Esophagus squamous epithelium (tissue), 5 donors: ENCODE measurements at places on chromosomes 5 and 9.

DNA sequence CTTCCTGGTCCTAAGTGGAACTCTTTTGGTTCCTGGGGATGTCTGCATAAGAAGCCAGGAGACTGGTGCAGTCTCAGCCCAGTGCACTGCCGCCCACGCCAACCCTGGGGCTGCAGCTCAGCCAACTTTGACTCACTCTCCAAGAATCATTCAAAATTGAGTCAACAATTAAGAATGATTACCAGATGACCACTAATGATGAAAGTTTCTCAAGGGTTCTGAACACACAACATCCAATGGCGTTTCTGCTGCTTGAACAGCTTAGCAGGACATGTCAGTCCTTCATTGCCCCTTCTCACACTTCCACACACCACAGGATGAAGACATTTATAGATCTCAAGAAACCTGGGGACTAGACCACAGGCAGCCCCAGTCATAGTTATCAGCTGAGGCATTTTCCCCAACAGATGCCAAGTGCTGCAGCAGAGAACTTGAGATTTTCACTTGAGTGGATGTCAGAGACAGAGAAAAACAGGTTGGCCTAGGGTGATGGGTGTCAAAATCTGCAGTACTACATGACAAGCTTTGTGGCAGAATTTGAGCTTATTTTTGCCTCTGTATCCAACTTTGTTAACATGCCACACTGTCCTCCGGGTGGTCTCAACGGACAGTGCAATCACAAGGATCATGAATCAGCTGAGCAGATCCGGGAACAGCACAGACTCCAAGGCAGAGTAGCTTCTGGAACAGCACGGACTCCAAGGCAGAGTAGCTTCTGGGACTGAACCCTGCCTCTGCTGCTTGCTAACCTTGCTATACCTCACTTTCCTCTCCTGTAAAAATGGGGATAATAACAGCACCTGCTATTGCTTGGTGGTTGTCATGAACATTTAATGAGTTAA lies 356.1 kb downstream of the SPOCK1 start:
- no peak for DNase-seq

DNA sequence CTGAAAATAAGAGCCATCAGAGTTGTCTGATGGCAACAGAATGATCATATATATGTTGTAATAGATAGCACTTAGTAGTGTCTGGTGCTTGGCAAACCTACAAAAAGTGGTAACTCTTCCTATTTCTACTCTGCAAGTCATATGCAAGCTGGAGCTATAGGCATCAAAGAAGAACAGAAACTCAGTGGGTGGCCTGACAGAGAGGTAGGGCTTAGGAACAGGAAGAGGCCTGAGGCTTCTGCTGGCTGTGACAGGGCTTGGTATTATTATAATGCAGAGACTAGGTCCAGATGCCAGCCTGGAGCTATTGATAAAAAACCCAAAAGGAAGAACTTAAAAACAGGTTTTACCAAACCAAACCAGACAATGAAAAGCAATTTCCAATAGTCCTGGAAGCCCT lies 4.4 kb upstream of the DIAPH1 start:
- no peak for DNase-seq

DNA sequence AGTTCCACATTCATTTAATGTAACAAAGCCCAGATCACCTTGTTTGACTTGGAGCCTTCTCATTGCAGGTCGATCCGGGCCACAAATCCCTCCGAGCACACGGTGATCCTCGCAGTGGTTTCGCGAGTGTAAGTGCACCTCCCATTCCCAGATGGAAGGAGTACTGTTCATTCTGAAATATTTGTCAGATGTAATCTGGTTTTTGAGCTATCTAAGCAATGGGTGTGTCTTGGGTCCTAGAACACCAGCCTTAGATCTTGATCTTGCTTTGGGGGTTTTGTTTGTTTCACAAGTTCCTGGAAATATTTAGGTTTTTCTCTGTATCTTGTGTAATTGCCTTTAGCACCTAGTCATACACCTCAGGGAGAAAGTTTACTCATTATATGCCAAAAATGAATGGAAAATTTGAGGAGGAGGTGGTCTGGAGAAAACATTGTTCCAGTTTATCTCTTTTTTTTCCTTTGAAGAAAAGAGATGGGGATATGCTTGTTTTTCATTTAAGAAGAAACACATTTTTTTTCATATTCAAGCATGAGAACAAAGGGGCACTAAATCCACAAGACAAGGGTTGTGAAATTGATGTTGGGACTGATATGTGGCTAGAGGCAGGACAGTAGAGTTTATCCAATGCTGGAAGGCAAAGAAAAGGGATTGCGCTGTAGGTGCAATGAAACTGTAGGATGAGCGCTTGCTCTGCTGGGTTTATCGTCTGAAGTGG lies 118.6 kb downstream of the PDE8B start:
- no peak for DNase-seq

- DNase-seq = no peak
Measured at GRCh38 chr5:163867324-163867723, 361.9 kb downstream of the MAT2B start.

DNA sequence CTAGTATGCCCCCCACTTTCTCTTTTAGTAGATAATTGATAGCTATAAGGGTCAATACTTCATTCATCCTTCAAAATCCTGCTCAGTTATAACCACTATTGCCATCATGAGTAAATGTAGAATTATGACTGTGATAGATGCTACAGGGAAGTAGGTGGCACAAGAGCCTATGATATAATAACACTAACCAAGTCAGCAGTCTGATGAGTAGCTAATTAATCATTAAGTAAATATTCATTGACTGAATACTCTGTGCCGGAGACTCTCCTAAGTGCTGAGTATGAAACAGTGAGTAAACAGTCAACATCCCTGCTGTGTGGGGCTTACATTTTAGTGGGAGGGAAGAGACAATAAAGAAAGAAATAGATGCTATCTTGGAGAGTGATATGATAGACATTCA lies 430.3 kb upstream of the ZNF462 start:
- DNase-seq = no peak

DNA sequence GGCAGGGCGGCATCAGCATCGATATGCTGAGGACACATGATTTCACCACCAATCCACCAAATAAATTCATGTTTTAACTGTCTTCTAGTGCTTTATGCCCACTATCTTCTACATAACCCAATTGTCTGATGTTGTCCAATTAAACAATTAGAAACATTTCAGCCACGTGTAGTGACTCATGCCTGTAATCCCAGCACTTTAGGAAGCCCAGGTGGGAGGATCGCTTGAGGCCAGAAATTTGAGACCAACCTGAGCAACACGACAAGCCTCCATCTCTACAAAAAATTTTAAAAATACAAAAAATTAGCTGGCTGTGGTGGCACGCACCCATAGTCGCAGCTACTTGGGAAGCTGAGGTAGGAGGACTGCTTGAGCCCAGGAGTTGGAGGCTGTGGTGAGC lies 128.1 kb downstream of the MYO10 start:
- no peak for DNase-seq

DNA sequence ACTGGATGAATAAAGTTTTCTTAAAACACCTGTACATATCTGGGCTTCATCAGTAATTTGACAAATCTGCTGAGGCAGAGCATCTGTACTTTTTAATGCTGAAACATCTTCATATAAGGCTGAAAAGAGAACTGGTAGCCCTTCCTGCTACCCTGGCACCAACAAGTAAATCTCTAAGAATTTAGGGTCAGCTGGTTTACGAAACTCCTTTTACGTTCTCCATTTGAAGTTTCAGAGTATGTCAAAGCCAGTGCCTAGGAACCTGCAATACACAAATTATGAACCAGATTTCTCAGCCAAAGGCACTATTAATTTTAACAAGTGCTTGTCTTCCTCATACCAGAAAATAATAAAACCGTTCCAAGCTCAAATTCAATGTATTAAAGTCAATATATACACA lies 3.8 kb downstream of the ZFAND5 start:
- no peak for DNase-seq

GRCh38 chr9:86034863-86035734 lies 64.3 kb downstream of the GOLM1 start:
- DNase-seq = no peak

DNA sequence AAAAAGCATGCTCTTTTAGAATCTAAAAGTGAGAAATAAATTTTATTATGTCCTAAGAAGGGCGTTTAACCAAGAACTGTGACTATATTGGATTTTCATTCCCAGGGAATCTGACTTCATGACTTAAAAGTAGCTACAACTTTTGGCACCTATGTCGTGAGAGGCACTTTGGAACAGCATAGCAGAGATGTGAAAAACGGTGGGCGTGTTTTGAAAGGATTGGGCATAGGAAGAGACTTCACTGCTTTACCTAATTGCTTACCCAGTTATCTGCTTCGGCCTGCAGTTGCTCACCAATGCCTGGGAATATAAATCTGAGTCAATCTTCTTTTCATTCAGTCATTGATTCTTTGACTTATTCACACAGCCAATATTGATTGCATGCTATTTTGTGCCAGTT lies 363.4 kb downstream of the DNAH5 start:
- DNase-seq = no peak

GRCh38 chr9:132674485-132674884 lies 4.2 kb downstream of the GTF3C4 start:
- no peak for DNase-seq

DNA sequence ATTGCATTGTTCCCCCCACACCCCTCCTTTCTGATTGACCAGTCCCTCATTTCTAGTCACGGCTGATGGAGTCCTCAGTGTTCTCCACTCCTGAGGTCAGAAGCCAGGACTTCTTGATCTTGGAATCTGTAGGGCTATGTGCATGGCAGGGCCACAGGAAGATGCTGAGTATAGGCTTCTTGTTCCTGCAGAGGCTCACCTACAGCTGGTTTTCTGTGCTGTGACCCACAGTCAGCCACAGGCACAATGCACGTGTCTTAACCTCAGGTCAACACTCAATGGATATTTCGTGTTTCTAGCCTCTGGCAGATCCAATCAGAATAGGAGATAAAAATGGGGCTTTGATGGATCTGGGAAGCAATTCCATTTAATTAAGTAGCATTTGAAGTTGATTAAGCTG lies 14.3 kb upstream of the CXCL14 start:
- DNase-seq = no peak

GRCh38 chr5:88502179-88503040 lies 233.8 kb upstream of the TMEM161B start:
- DNase-seq = no peak

- no peak for DNase-seq
Measured at GRCh38 chr9:16286160-16286559, 584.3 kb downstream of the BNC2 start.

DNA sequence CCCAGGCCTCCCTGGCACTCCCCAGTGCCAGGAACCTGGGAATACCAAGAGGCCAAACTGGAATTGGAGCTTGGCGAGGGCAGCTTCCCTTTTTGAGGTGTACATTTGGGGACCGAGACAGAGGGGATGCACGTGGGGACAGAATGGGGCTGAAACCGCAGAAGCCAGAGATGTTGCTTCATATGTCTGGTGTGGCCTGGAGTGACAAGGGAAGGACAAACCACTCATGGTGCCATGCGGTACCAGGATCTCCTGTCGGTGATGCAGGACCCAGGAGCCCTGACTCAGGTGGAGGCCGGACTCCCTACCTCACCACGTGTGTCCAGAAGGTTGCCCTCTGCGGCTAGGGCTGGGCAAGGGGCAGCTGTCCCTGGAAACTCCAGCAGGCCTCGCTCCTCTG lies 4.0 kb upstream of the CSF2 start:
- DNase-seq = no peak

- no peak for DNase-seq
Measured at GRCh38 chr5:174943785-174944184, 219.4 kb downstream of the MSX2 start.

DNA sequence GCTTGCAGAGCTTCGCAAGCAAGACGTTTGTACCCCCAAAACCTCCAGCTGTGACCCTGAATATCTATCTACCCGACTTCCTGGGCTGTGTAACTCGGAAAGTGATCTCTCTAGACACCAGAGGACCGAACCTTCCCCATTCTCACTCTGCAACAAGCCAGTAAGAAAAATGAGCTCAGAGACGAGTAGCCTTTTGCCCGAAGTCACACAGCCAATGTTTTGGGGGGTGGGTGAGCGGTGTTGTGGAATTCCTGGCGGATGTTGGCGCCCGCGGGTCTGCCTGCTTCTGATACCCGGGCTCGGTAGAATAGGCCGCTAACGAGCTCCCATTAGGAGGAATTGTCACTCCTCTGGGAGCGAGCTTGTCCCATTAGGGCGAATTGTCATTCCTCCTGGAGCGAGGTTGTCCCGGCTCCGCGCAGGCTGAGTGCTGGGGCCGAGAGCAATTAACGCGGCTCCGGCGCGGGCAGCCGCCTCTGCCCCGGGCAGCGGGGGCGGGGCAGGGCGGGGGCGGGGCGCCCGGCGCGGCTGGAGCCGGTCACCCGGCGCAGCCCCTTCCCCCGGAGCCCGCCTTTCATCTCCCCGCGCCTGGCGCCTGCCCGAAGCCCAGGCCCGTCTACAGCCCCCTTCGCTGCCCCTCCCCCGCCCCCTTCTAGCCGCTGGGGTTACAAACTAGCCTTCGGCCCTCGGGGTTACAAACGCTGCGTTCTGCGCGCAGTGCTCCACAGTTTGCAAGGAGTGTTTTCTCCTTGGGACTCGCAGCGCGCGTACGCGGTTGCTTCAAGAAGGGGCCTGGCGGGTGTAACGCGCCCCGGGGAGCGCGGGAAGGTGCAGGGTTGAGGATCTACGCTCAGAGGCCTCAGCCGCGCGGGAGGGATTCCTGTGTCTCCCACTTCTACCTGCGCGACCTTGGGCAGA lies 3.5 kb upstream of the MSX2 start:
- no peak for DNase-seq
